ENCODE measurements at places on chromosomes 7 and 10.

DNA sequence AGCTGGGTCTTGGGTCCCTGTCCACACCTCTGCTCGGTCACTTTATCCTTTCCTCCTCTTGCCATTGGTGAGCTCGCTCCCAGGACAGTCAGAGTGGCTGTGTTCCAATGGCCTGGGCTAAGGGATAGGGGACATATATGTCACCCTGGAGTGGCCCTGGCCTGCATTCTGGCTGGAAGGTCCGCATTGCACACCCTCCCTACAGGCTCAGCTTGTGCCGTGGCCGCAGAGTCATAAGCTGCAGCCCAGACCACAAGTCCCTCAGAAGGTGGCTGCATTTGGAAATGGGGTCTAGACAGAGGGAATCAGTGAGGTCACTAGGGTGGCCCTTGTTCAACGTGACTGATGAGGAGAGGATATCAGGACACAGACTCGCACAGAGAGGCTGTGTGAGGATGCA, 363.8 kb upstream of the SHH start:
- DNase-seq: no peak

DNA sequence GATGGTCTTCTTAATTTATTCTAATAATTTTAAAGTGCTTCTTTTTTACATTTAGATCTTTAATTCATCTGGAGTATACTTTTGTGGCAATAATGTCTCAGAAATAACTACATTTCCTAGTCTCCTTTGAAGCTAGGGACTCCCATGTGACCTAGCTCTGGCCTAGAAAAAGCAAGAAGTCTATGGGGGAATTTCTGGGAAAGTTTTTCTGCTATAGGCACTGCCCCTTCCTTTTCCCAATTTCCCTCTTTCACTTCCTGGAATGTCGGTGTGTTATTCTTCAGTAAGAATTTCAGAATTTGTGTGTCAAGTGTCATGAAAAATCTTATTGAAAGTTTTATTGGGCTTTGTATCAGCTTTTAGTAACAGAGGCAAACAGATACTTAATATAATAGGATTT, 94.6 kb upstream of the LRRC4 start:
- no peak for DNase-seq

GRCh38 chr10:88642963-88643362, 21.3 kb upstream of the LIPF start:
- DNase-seq: no peak

DNA sequence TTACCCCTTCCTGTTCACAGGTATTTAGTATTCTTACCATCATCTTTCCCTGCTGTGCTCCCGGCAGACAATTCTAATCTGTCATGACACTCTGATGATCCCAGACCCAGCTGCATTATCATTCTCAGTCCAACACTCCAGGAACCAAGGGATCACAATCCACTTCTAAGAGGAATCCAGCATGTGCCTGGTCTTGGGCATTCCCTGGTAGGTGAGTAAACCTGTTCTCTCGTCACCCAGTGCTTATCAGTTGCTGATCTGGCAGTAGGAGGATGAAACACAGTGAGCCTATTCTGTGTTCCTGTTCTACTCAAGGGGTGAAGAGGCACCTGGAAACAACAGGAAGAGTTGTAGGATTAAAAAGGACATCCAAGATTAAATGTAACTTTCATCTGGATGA, 1.3 kb upstream of the DMBT1 start:
- DNase-seq: no peak

GRCh38 chr10:92149261-92149660, 141.6 kb downstream of the CPEB3 start:
- no peak for DNase-seq

- no peak for DNase-seq
These were observed 89.4 kb upstream of the LEP start for GRCh38 chr7:128151635-128152034.

GRCh38 chr10:14466257-14466656, 135.5 kb upstream of the FRMD4A start:
- no peak for DNase-seq

DNA sequence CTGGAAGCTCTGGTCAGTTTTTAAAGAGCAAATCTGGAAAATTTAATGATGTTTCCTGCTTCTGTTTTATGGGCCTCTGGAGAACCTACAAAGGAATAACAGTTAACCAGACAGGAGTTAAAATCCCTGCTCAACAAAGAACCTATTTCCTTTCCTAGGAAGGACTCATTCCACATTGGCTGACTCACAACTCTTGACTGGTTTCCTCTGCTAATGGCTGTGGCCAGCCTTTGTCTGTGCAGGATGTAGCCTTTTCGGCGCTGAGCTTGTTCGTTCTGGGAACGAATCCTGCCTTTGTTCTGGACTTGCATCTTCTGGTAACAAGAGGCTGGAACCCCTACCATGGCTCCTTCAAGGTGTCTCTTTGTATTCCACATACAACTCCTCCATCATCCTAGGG, 112.8 kb upstream of the PDCD4 start:
- DNase-seq: peak; percentile 22

- no peak for DNase-seq
These were observed 108.8 kb upstream of the BMPER start for GRCh38 chr7:33796538-33796937.

GRCh38 chr7:3451701-3452100, 150.6 kb downstream of the SDK1 start:
- DNase-seq: no peak

DNA sequence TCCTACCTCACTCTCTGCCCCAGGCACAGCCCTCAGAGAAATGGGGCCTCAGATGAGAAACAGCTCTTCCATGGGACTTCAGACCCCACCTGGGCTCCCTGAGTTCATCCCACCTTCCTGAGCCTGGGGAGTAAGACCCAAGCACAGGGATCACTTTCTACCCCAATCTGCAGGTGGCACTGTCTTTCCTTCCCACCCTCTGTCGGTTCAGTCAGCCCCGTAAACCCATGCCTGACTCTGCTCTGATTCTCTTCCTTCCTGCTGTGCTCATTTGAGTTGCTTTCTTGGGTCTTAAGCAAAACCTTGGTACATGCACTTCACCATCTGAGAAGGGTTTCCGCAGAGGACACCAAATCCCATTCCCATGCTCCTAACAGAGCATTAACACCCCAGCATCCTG, 306.4 kb upstream of the CDC14C start:
- no peak for DNase-seq

- no peak for DNase-seq
These were observed 50.8 kb downstream of the GSDME start for GRCh38 chr7:24706211-24707170.

DNA sequence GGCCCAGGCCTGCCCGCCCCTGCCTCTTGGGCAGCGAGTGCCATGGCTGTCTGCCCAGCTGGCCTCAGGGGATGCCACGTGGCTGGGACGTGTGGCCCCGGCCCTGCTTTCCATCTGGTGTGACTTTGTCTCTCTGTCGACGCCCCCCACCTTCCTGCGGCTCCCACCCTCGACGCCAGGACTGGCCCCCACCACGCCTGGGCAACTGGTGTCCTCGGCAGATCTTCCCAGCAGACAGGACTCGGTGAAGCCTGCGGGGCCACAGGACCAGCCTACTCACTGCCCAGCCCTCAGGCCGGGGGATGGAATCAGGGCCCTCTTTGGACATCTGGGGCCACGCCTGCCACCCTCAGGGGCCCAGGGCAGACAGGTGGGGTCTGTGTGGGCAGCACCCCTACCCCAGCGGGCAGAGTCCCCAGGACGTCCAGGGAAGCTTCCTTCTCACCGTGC, 55.1 kb downstream of the UNCX start:
- DNase-seq: no peak

DNA sequence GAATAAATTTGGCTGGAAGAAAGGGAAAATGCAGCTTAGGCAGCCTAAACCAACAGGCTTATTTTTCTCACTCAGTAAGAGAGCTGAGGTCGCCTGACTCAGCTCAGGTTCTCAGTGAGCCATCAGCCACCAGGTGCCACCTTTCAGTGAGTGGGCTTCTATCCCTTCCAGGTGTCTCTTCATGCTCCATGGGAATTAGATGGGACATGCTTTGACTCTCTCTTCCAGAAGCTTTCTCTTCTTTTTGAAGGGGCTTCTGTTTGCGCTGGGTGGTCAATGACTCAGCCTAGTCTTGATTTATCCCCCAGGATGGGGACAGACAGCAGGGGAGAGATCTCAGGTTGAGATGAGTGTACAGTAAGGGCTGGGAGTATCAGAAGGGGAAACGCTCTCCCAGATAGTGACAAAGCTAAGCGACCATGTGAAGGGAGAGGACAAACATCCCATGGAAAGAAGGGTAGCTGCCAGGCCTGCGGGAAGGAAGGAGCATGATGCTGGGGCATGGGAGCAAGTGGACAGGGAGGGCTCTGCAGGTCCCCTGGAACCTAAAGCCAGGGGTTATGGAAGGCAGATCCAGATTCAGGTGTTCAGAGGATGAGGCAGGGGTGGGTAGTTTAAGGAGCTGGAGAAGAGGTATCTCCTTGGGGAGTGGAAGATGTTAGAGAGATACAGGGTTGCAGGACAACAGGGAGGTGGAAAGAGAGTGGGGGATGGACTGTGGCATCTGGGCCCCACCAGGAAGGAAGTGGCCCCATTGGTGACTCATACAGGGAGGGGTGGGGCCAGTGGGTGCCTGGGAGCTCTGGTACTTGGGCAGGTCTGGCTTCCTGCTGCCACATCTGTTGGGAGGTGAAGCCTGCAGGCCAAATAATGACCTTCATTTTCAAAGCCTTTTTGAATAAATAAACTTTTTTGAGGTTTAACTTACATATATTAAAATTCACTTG, 32.5 kb downstream of the OGDH start:
- no peak for DNase-seq

DNA sequence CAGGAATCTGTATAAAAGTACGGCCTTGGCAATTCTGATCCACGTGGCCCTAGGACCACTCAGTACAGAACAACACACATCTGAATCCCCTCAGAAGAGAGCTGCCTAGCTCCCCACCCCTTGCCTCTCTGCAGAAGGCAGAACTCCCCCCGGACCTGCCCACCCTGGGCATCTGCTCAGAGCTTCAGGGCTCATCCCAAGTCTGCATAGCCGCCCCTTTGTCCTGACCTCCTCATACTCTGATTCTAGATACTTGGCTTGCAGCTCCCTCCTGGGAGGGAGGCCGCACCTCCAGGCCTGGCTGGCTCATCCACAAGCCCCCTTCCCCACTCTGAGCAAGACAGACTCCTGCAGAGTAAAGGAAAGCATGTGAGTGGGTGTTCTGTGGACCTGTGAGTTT, 49.6 kb downstream of the GRID1 start:
- no peak for DNase-seq

DNA sequence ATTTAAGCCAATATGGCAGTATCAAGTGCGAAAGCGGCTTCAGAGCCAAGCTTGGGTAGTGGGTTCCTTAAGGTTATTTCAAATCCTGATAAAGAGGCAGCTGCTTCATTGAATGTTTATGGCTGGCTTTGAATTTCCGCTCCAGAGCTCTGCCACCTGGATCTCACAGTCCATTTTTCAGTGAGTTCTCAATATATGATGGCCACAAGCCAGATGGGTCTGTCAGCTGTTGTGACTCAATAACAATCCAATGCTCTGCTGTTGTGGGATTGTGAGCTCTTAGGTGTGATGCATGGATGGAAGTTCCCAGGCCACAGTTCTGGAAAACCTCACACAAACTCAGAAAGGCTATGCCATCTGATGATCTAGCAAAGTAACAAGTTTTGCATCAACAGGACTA, 743.8 kb upstream of the LRRN3 start:
- DNase-seq: no peak

DNA sequence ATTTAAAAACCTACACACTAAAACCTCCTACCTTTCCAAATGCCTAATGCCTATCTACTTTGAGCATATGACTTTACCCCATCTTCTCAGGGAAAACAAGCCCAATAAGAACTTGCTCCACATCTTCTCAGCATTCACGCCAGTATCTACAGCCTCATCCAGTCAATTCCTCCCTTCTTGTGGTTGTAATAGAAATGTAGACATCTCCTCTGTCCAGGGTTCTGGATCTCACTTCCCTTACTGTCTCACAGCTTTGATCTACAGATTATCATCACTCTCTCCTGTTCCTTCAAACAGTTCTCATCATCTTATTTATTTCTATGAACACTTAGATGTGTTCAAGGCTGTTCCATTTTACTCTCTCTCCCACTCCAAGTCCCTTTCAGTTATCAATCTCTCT, 70.4 kb upstream of the NOBOX start:
- no peak for DNase-seq

GRCh38 chr7:120665068-120665467, 192.9 kb downstream of the TSPAN12 start:
- DNase-seq: no peak

DNA sequence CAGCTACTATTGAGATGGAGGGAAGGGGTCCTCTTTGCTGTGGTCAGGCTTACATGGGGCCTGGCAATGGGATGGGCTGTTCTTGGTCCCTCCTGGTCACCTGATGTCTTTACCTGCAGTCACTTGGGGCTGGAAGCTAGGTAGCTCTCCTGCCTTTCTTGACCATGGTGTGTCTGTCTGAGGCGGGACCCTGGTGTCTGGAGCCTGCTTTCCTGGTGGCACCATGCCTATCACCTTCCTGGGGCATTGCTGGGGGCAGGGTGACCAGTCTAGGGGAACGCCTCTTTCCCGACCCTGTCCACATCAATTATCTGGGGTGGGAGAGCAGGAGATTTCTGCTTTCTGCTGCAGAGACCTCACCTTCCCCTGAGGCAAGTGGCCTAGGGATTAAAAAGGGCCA, 55.6 kb downstream of the ARHGAP22 start:
- DNase-seq: no peak

DNA sequence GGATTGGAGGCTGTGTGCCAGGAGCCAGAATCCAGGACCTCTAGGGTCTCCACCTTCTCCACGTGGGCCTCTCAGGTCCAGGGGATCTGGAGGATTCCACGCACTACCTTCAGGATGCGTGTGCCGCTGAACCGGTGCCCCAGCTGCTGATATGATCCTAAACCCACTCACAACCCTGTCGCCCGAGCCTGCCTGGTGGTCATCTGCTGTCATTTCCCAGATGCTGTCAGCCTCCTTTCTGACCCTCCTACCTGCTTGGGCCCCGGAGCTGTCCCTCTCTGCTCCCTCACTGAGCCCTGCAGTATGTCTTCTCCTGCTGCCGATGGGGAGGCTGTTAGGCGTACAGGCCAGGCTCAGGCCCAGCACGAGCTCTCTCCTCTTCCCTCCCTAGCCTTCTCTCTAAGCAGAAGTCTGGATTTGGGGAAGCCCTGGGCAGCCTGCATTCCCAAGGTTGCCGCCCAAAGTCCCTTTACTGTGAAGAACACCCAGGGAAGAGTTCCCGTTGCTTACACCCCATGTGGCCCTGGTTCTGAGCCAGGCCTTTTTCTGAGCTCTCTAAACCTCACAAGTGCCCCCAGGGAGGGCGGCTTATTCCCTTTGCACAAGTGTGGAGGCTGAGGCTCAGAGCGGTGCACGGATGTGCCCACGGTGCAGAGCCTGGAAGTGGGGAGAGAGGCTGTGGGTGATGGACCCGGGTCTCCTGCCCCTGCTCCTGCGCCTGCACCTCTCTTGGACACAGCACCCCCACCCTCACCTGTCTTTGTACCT, 30.8 kb upstream of the ZNF488 start:
- DNase-seq: no peak

- no peak for DNase-seq
These were observed 91.5 kb downstream of the JAZF1 start for GRCh38 chr7:28088901-28089714.

- DNase-seq: no peak
These were observed 612.6 kb upstream of the FOXK1 start for GRCh38 chr7:4069268-4070095.

Measured in NT2/D1 (cell line).